ENCODE measurements at places on chromosomes 3 and 15.

DNA sequence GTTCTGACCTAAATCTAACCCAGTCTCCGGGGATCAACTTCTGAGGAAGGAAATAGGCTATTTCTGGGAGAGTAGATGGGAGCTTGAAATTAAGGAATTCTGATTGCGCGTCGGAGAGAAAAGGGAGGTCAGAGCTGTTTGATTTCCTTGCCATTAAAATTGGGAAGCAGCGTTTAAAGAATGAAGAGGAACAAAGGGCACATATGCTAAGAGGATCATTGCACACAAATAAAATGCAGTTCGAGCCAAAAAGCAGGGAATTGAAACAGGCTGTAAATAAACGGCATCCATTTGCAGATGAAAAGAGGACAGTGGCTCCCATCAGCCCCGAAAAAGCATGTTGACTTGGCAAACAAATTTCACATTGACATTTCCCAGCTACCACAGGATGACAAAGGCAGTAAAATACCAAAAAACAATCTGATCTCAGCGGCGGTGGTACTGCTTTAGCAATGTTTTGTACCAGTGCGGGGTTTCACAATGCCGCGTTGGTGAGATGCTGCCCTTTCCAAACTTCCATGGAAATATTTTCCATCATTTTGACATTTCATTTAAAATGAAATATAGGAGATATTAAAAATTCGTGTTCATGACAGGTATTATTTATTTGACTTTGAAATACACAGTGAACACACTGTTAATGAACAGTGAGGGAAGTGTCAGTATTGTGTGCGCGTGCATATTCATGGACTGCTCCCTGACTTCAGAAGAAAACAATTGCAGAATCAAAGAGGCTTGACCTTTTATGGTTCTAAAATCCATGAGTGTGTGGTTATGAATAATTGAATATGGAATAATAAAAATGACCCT lies 108.8 kb downstream of the SQOR start:
- DNase-seq, result no peak

GRCh38 chr3:52423173-52423572 lies 21.7 kb downstream of the SEMA3G start:
- no peak for DNase-seq

GRCh38 chr15:35871812-35872211 lies 325.8 kb upstream of the DPH6 start:
- no peak for DNase-seq

DNA sequence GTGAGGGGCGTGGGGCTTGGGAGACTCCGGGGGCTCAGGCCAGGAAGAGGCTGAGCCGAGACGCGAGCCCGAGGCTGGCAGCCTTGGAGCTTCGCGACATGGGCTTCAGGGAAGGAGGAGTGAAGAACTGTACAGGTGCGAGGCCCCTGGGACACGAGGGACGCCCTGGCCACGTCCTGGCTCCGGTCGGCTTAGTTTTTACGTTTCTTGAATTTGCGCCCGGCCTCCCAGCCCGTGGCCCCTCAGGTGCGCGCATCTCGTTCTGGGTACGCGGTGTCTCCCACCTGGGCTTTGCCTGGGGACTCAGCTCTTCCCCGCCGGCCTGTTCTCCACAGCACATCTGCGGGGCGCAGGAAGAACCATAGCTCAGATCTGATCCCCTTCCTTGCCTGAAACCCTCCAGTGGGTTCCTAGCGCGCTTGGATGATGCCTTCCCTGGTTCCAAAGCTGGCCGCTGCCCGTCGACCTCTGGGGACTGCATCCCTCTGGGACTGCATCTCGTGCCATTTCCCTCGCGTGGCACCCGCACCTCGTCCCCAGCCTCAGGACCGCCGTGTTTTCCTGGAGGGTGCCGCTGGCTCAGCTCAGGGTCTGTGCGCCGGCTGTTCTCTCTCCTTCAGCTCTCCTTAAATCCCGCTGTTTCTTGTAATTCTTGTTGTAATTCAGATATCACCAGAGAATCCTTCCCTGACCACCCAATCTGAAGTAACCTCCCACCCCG lies 614 bp downstream of the CHCHD6 start:
- no peak for DNase-seq

GRCh38 chr3:14124223-14124614 lies 451 bp downstream of the CHCHD4 start:
- DNase-seq, result peak; percentile 78

DNA sequence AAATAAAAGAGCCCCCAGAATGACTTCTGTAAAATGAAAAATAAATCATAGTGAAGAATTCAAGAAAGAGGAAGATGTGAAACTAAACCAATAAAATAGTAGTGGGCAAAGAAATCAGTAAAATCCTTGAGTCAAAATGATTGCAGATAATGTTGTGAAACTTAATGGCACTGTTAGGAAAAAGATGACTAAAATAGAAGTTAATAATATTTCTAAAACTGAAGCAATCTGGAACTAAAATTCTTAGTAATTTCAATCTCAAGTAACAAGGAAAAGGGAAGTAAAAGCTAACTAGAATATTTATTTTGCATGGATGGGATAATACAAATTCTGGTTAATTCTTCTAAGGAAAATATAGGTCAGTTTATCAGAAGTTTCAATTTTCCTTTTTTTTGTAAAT lies 84.6 kb downstream of the TMCO5A start:
- no peak for DNase-seq

DNA sequence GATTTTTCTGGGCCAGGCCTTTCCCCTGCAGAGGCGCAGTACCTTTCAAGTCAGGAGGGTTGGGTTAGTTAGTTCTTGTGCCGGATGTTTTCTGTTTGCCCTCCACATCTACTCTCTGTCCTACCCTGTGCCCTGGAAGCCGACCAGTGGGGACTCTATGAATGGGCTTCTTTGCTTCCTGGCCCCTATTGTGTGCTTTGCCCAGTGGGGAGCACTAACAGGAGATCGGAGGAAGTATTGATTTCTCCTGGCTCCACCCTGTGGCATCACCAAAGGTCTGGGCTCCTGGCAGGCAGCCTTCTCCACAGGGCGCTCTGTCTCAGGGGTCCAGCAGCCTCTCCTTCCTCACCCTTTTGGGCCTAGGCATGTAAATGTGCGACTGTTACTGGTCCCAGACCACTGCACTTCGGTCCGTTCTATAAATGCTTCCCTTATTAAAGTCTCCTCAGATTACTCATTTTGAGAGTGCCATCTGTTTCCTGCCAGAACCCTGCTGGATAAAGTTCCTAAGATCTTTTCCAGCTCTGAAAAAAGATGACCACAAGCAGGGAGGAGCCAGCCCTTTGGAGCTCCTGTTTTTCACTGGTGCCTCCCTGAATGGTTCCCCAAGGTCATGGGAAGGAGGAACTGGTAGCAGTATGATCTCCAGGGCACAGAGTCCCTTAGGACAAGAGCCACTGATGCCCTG lies 44.5 kb downstream of the CTDSPL start:
- no peak for DNase-seq

- no peak for DNase-seq
Measured at GRCh38 chr3:124410471-124410870, 319.8 kb upstream of the UMPS start.

DNA sequence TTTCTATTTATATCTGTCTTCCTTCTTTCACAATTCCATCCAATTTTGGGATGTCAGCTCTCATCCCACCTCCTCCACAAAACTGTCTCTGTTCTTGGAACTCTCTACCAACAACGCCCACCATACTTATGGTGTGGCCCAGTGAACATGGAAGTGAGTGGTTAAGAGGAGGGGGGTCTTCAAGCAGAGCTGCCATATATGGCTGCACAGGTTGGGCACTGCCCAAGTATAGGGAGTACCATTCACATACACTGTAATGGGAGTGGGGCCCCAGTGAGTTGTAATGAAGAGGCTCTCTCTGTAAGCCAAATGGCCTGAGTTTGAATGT lies 7.9 kb upstream of the CAMK1 start:
- DNase-seq, result no peak

- no peak for DNase-seq
Measured at GRCh38 chr15:47908950-47909670, 191.8 kb downstream of the SEMA6D start.

DNA sequence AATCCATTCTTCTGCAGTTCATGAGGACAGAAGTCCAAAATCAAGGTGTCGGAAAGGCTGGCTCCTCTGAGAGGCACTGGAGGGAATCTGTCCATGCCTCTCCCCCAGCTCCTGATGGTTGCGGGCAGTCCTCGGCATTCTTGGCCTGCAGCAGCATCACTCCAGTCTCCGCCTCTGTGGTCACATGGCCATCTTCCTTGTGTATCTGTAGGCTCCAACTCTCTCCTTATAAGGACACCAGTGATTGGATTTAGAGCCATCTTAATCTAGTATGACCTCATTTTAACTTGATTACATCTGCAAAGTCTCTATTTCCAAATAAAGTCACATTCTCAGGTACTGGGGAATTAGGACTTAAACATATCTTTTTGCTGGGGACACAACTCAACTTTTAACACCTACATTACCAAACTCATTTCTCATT lies 56.0 kb upstream of the FLNB start:
- no peak for DNase-seq

DNA sequence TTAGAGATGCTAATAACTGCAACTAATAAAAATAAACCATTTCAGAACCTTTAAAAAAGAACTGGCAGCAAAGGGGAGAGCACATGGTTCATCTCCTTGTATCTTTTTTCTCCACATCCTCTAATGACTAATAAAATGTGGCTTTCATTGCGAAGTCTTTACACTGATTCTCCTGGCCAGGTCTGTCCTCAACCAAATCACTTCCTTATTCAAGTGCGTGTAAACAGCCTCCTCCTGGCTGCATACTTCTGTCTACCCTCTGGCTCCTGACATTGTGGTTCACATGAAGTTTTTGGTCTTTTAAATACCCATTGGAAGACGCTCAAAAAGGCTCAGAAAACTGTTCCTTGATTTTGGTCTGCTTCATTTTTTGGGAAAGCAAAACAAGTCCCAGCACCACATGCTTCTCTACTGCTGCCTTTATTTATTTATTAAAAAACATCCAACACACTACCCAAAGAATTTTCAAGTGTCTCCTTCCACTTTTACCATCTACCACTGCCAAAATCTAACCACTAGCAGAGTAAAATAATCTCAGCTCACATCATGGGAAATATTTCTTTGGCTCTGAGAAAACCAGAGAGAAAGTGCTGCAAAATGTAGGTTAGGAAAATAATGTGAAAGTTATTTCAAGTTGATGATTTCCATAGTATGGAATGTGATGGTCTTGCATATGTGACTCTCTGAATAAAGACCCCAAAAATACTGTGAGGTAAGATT lies 85.1 kb downstream of the EFL1 start:
- no peak for DNase-seq

DNA sequence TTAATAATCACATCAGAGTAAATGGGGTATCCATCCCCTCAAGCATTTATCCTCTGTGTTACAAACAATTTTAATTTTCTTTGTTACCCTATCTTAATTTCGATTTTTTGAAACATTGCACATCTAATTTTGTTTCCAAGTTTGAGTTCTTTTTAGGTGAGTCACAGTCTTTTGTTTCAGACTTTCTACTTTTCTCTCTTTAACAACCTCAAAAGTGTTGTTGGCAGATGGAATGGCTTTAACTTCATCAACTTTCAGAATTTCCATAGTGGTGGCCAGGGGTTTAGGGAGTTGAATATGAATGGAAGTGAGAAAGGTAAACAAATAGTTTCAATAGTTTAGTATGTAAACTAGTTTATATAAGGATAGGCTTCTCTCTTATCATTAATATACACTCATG lies 223.0 kb upstream of the MLF1 start:
- DNase-seq, result no peak

DNA sequence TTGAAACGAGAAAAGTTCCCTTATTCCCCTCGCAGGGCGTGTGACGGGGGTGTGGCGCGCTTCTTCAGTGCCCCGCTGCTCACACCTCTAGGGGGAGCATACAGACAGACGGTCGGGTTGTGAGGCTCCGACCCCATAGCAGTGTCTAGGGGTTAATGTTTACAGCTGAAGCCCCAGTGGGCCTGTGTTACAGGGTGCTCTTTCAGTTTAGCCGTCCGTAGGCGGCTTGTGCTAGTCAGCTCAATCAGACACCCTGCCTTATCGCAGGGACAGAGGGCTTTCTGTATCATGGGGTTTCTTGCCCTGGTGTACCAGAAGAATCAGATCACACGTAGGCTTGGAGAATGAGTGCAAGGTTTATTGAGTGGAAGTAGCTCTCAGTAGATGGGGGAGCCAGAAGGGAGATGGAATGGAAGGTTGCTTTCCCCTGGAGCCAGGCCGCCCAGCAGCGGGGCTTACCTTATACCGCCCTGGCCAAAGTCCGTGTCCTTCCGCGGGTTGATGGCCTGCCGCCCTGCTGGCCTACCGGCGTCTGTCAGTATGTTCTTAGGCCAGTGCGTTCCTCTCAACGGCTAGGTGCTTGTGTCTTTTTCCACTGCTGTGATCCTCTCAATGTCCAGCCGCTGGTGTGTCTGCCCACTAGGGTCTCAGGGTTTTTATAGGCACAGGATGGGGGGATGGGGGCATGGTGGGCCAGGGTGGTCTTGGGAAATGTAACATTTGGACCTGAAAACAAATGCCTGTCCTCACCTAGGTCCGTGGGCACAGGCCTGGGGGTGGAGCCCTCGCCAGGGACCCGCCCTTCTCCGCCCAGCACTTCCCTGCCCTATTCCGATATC lies 32.2 kb upstream of the ACP3 start:
- no peak for DNase-seq

DNA sequence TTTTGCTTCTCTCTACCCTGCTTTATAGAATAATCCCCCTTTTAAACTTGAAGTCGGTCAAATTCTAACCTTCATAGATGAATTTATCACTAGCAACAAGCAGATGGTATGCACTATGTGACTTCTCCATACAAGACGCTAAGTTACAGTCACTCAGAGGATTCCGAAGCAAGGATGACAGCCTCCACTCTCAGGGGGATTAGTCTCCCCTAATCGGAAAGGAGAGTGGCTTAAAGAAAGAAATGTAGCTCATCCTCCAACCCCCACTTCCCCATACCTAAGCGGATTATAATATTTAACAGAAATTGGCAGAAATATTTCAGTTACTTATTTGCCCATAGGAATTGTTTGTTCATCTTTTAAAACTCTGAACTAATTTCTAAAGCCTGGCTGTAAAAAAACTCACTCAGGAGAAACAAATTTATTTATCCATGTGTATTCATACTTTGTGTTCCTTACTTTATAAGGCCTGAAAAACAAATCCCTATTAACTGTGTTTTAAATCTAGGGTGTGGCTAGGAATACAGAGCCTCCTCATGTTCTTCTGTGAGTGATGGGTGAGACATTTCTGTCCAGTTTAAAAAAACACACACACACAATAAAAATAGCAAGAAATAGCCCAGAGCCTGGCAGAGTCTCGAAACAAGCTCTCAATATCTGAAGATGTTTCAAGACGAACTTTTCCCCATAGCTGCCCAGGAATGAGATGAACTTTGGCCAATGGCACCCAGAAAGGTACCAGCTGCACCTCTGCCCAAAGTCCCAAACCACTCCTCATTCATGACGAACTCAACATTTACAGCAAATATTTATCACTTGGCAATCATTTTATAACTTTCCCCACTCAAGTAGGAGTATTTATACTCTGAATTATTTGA lies 18.7 kb downstream of the SIAH2 start:
- DNase-seq, result no peak

Measured in activated CD4-positive, alpha-beta T cell treated with anti-CD3 and anti-CD28 coated beads, Interleukin-2, Interleukin-4, amounts not matched to agents 100 ng/mL and 50 ng/mL, durations not matched to agents 16 hours and 8 hours (primary cell).